ENCODE measurements at places on chromosomes 16 and 17. TPM values are rescaled to one million over a fixed set of nuclear protein-coding genes. Genes with fewer than 3 reads are reported as not detected.

KRTAP2-3 gene
- total RNA-seq = not detected

TMEM238L gene
- not detected for total RNA-seq

CCR7 gene
- total RNA-seq = 0.50 TPM

TBC1D3C gene
- total RNA-seq = not detected

ABCA3 gene
- 21.9 TPM for total RNA-seq

HOXB2 gene
- total RNA-seq = 0.64 TPM

CA4 gene
- 0.28 TPM for total RNA-seq

DNAAF8 gene
- total RNA-seq = 1.4 TPM

TNFRSF17 gene
- total RNA-seq = not detected

NPIPB2 gene
- 2.6 TPM for total RNA-seq

ITGA3 gene
- 360 TPM for total RNA-seq

C16orf74 gene
- total RNA-seq = 17.7 TPM

GALK1 gene
- 88.1 TPM for total RNA-seq

TVP23A gene
- total RNA-seq = 0.20 TPM

LGALS9C gene
- not detected for total RNA-seq

SMG6 gene
- total RNA-seq = 21.0 TPM

KRT25 gene
- not detected for total RNA-seq

KRTAP16-1 gene
- not detected for total RNA-seq

TANC2 gene
- 45.5 TPM for total RNA-seq

SCRN2 gene
- total RNA-seq = 40.1 TPM

CDRT4 gene
- total RNA-seq = 1.0 TPM

FUS gene
- total RNA-seq = 494 TPM

TNFSF12 gene
- total RNA-seq = 11.1 TPM

OTOP3 gene
- not detected for total RNA-seq

TEX19 gene
- total RNA-seq = 0.49 TPM

BOLA2 gene
- total RNA-seq = 29.0 TPM

YBX2 gene
- 0.56 TPM for total RNA-seq

VAC14 gene
- 35.4 TPM for total RNA-seq

TOX3 gene
- 0.29 TPM for total RNA-seq

SOST gene
- 0.03 TPM for total RNA-seq

TMEM100 gene
- total RNA-seq = 0.10 TPM

HSD17B1 gene
- 1.5 TPM for total RNA-seq

DNASE1L2 gene
- 1.3 TPM for total RNA-seq

CFAP97D1 gene
- total RNA-seq = 0.01 TPM

SEPTIN1 gene
- 2.2 TPM for total RNA-seq

OTOP2 gene
- not detected for total RNA-seq

ARHGDIG gene
- 3.1 TPM for total RNA-seq

MT1H gene
- not detected for total RNA-seq

TAC4 gene
- total RNA-seq = not detected

GTF3C1 gene
- 73.3 TPM for total RNA-seq

RGS11 gene
- total RNA-seq = 4.4 TPM

Measured in A549 treated with AZD2906 at 1 μM for 4 hours (cell line).